Activated CD4-positive, alpha-beta T cell treated with anti-CD3 and anti-CD28 coated beads, Interleukin-2, Interleukin-6, amounts not matched to agents 100 ng/mL and 50 ng/mL, durations not matched to agents 16 hours and 8 hours (primary cell): ENCODE measurements at places on chromosomes 4 and X.

GRCh38 chr4:2413821-2414610 is 4.4 kb downstream of the ZFYVE28 start:
- peak; percentile 61 for DNase-seq

- no peak for DNase-seq
Measured at GRCh38 chrX:129000797-129001196, 522.5 kb downstream of the SMARCA1 start.

GRCh38 chrX:68665502-68665901 is 18.0 kb downstream of the STARD8 start:
- DNase-seq, result no peak

DNA sequence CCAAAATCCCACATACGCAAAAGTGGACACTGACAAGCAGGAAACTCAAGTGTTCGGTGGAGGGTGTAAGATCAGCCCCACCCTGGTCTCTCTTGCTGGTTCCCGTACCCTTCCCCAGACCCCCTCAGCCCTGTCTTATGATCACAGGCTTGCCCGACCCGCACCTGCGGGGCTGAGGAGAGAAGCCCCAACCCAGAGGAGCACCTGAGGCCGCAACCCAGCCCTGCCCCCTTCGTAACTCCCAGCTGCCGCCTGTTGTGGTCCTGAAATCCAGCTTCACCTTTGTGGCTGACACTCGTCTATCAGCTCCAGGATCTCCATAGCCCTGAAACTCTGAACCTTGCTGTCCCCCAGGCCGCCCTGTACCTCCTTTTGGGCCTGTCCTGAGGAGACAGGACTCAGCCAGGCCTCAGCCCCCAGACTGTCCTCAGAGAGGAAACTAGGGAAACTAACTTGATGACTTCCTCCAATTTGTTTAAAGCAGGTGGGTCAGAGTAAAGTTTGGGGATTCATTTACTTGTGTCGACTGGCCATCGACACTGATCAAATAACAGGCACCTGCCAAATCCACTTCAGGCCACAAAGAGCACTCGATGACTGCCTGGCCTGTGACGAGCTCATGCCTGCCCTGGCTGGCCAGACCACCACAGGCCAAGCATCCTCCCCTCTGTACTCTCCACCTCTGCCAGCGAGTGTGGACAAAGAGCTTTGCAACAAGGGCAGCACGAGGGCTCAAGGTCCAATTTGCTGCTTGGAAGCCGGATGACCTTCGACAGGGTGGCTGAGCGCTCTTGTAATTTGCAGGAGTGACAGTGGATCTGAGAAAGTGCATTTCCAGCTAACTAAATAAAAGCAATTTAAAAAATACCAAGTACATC is 19.3 kb downstream of the DCTD start:
- DNase-seq, result no peak

- DNase-seq, result no peak
Measured at GRCh38 chr4:677431-678293, 3.3 kb downstream of the MYL5 start.

- no peak for DNase-seq
Measured at GRCh38 chrX:8987672-8988250, 46.2 kb downstream of the FAM9B start.

DNA sequence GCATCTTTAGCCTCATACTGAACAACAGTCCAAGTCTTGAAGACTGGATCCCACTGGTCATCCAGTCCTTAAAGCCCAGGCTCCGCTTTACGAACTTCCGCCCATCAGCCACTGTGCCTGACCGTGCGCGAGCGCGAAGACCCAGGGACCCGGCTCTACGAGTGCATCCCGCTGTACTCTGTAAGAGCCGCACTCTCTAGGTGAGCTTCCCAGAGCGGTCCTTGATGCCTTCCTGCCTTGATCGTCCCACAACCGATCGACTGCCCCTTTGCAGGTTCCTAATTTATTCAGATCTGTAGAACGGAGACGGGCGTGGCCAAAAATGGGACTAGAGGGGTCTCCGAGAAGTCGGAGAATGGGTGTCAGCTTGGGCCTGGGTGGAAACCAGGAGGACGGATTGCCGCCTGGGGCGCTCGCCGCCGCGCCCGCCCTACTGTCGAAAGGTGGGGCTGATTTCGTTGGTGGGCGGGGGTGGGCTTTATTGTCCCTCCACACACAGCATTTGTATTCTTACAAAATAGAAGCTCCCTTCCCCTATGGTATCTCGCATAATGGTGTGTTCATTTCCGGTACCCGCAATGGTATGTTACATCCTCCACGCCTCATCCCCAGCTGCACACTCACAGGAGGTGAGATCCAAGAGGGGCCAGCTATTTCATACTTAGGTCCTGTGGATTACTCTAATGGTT is 42.3 kb upstream of the FAM156A start:
- DNase-seq, result no peak

DNA sequence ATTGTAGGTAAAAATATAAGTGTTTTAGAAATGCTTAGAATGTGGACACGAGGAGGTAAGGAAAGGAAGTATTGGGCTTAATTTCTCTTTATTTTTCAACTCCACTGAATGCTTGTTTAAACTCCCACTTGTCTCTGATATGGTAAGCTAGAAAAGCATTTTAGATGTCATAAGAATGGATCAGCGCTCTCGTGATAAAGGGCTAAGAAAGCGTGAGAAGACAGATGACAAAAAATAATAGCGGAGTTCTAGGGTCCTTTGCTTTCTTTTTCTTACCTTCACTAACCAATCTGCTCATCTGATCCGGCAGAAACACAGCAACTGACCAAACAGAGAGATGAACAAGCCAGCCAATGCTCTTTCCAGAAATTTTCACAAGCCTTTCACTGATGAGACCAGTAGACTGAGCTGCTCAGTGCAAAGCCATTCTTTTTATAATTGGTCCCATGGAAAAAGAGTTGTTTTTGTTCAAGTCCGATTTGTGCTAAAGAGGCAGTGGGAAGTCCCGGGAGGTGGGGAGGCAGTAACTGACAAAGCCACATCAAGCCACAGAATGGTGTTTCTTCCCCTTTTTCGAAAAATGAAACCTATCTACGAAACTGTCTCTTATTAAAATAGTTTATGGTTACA is at the start of gene TASL:
TASL (minus strand) TSS at position 405 of the 630 bp plus-strand sequence. CDS start 17,411 bp downstream, outside the sequence.
- DNase-seq, result peak; percentile 73

DNA sequence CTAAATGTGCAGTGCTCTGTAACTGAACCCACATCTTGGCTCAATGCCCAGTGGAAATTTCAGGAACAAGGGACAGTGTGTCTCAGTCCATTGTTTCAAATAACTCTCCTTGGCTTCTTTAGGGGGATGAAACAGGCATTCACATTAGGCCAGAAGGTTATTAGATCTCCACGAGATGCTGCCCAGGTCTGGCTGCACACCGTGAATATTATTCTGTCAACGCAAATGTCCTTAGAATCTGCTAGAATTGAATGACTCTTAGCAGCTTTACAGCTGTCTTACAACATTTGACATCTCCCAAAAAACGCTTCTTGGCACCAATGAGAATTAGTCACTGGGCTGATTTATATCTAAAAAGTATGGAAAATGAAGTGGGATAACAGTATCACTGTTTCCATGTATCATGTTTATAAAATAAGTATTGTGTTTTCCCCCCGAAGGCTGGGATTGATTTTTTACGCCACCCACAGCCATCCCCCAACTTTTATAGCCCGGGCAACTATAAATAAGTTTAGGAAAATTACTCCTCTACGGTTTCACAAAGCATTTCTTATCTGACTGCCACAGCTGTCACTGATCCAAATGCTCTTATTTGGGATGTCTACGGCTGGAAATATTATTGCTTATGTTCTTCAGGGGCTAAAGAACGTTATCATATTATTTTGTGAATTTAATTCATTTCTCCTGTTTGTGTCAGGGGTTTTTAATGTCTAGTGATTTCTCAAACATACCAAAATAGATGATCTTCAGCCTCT is 559.7 kb upstream of the FAT1 start:
- no peak for DNase-seq

DNA sequence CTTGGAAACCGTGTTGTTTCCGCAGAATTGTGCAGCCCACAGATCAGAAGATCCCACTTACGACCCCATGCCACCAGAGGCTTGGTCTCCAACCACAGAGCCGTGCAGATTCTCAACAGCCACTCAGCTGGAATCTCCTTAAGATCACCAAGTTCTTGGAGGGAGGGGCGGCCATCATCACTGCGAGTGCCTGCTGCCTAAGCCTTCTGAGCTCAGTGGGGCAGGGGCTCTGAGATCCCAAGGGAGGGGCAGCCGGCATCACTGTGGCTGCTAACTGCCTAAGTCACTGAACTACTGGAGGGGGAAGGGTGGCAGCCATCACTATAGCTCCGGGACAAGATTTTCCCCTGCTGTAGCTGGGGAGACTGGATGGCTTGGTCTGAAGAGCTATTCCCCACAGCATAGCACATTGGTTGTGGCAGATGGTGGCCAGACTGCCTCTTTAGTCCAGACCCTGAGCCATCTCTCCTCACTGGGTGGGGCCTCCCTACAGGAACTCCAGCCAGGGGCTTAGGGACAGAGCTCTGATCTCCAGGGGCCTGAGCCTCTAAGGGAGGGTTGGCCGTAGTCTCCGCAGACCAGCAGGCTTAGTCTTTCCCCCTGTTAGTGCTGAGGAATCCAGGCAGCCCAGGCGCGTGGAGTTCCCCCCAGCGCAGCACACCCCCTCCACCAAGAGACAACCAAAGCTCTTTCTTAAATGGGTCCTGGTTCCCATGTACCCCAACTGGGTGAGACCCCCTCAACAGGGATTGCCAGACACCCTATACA is 1483.9 kb downstream of the ADGRL3 start:
- no peak for DNase-seq

GRCh38 chr4:129129143-129129542 is 33.2 kb downstream of the C4orf33 start:
- no peak for DNase-seq

GRCh38 chr4:10095296-10095991 is 21.2 kb downstream of the WDR1 start:
- DNase-seq, result peak; percentile 54

DNA sequence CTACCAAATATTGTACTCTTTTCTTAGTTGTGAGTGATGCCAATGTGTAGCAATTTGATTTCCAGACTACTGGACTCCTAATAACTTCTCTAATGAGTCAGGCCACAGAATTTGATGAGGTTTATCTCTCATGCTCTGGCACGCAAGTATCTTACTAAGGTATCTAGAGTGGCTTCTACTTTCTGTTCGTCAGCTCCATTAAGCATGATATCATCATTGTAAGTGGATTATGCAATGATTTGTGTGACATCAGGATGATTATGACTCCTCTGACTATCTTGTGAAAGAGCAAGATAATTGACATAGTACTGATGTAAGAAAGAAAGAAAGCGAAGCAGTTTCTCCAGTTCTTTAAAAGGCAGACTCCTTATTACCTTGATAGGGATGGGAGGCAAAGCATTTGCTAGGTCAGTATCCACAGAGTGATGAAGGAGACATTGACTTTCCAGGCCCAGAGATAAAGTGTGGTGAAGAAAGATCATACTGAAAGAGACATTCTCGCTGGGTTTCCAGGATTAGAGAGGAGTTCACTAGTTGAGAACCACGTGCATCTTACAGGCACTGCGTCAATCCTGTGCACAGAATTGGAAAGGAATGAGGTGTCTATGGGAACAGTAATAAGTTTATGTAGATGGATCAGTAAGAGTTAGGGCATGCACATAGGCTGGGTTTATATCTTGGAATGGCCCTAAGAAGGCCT is 161.9 kb upstream of the STK26 start:
- no peak for DNase-seq

GRCh38 chr4:68342134-68342533 is 7.8 kb downstream of the YTHDC1 start:
- no peak for DNase-seq

DNA sequence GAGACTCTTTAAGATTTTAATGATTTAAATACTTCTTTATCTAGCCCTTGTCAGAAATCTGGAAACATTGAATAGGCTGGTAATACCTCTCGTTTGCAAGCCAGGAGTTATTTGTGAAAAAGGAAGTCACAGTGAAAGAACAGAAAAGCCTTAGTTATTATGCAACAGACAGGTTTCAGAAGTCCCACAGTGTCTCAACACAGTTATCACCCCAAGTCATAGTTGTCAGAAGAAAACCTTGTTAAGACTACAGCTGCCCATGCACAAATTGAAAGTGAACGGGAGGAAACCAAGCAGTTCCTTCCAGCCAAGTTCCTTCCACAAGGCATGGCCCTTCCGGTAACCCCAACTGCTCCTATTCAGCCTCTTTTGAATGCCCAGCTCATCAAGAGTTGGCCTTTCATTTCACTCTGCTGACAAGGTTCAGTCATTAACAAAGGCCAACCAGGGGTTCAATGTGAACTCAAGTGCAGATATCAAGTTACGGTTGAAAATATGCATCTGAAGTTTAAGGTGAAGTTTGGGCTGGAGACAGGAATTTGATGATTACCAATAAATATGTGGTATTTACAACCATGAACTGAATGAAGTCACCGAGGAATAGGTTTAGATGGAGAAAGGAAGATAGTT is 15.6 kb downstream of the ALPK1 start:
- DNase-seq, result peak; percentile 28

DNA sequence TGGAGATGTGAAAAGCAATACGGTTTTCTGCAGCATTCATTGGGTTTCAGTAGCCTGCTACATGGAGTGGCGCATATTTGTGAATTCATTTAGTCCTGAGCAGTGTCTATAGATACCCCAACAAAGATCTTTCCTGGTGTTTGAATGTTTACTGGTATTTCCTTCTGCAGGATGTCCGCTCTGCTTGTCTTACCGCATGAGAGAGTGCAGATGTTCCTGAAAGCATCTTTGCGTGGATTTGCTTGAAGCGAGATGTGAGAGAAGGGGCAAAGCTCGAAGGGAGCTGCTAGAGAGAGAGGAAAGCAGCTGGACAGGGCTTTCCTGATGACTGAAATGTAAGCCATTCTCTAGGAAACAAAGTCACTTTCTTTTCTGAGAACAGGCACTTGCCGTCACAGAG is 40.9 kb upstream of the GYPA start:
- DNase-seq, result no peak

DNA sequence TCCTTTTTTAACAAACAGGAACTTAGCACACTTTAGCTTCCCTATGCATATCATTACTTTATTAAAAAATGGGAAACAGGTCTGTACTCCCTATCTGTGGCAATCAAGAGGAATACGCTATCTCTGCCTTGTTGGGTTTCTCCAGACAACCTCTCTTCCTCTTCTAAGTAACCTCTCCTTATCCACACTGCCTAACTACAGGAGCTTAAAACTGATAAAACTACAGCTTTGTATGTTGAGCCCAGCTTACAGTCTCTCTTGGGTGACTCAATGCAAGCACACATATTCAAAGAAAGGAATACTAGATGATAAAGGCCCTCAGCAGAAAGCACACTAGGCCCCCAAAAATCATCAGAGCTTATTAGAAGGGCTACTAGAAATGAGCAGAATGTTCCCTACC is 8.9 kb downstream of the NUP62CL start:
- DNase-seq, result no peak

GRCh38 chr4:2412534-2412884 is 5.9 kb downstream of the ZFYVE28 start:
- DNase-seq, result peak; percentile 88

- no peak for DNase-seq
Measured at GRCh38 chr4:150117629-150118028, 39.4 kb downstream of the DCLK2 start.

GRCh38 chr4:40419231-40419912 is 84.2 kb downstream of the CHRNA9 start:
- DNase-seq, result no peak

GRCh38 chr4:16261313-16261878 is 35.1 kb upstream of the TAPT1 start:
- DNase-seq, result no peak
